Cardiac muscle cell (in vitro differentiated cells and primary cell): ENCODE measurements at places on chromosomes 7 and 10. TPM values are rescaled to one million over a fixed set of nuclear protein-coding genes. Genes with fewer than 3 reads are reported as not detected.

DNA sequence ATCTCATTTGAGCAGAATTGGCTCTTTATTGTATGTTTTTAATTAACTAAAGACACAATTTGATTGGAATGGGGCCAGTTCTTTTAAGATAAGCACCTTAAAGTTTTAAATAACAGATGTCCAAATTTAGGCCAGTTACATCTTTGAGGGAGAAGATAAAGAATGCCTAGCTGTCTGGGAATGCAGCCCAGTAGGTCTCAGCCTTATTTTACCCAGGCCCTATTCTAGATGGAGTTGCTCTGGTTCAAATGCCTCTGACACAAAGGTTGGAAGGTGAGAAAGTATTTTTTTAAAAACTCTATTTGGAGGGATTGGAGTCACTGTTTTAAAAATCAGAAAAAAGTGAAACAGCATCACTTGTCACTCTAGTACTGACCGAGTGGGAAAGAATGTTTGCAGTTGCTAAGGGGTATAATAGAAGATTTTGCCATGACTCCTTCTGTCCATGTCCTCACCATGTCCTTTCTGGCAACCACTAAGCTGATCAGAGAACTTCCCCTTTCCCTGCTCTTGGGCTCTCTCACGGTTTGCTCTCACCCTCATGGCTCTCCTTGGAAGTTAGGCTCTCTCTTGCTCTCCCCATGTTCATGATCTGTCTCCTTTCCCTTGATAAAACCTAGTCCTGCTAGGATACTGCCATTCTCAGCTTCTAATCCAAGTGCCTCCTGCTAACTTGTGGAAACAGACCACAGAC, 238.2 kb upstream of the AGK start:
- no peaks in the 10 kb centered on the region for H3K4me1 ChIP-seq
- no peaks in the 10 kb centered on the region for H3K36me3 ChIP-seq
- H3K27me3 ChIP-seq = no peaks in the 10 kb centered on the region
- no peak overlapping the region for H3K27ac ChIP-seq

DNA sequence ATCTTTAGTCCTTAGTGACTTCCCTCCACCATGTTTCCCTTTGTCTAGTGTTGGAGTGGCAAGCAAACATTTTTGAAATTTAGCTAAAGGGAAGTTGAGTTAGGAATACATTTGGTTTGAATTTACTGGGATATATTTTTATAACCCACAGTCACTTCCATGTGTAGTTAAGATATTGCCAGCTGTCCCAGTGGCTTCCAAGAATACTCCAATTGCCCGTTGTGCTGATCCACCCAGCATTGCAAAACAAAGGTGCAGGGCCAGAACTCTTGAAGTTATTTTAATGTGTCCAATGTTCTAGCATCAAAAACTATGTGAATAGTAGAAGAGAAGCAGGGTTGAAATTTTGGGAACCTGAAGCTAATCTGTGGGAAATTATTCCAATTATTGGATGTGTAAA, 2.5 kb upstream of the P4HA1 start:
- H3K27me3 ChIP-seq = no peaks in the 10 kb centered on the region
- H3K27ac ChIP-seq = peak overlapping the region; percentile 22
- peaks cover 7% of the 10 kb centered on the region for H3K4me1 ChIP-seq
- no peak overlapping the region for H3K4me3 ChIP-seq

DNA sequence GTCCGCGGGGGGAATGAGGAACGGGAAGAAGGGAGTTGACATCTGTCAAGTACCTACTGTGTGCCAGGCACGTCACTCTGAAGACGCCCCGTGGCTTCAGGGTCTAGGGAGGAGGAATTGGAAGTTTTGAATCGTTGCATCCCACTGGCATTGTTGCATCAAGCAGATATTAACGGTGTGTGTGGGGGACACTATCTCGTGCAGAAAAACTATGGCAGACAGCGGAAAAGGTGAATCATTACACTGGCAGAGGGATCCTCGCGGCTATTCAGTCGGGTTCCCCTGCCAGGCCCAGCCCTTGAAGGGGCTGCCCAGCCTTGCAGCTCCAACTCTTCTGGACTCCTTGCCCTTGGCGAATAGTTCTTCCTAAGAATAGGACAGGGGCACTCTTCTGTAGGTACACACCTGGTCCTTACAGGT, 1.0 kb upstream of the KIAA1549 start:
- H3K36me3 ChIP-seq = no peaks in the 10 kb centered on the region
- peaks cover 6% of the 10 kb centered on the region for H3K4me1 ChIP-seq

DNA sequence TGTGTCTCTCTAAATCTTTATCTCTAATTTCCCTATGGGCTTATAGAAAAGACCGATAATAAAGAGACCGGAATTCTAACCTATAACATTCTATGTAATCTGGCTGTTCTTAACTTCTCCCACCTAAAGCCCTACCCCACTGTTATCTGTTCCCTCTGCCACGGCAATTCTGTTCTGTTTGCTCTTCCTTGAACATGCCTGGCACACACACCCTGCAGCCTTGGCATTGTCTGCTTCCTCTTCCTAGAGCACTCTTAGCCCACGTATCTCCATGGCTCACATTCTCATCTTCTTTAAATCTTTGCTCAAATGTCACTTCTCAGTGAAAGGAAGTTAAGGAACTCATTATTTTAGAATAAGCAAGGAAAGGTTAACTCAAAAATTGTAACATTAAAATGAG, 309.2 kb downstream of the GPR158 start:
- DNase-seq = no peak
- no peaks in the 10 kb centered on the region for H3K4me1 ChIP-seq
- no peak overlapping the region for H3K27ac ChIP-seq
- H3K27me3 ChIP-seq = no peaks in the 10 kb centered on the region
- H3K4me3 ChIP-seq = no peak overlapping the region
- H3K36me3 ChIP-seq = no peaks in the 10 kb centered on the region

DNA sequence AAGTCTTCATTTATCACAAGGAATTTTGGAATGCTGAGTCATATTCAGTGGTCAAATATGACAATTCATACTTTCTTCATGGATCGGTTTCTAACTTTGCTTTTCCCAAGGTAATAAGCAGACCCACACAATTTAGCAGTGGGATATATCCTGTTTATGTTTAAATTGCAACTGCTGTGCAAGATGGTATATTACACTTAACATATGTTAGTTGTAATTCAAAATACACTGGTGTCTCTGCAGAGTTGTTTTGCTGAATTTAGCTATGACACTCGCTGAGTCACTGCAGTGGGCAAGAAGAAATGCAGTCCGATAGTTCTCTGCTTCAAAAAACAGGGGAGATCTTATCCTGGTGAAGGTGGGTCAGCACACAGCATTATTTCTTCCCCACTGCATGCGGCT, 194.8 kb upstream of the PTN start:
- peak overlapping the region; percentile 71 for H3K27ac ChIP-seq
- no peak for DNase-seq
- no peaks in the 10 kb centered on the region for H3K36me3 ChIP-seq
- no peaks in the 10 kb centered on the region for H3K27me3 ChIP-seq
- peaks cover 38% of the 10 kb centered on the region for H3K4me1 ChIP-seq

- H3K4me3 ChIP-seq = peak overlapping the region; percentile 64
- no peaks in the 10 kb centered on the region for H3K36me3 ChIP-seq
- H3K27ac ChIP-seq = peak overlapping the region; percentile 27
- peaks cover 19% of the 10 kb centered on the region for H3K4me1 ChIP-seq
Measured at GRCh38 chr10:1057106-1057657, 997 bp downstream of the WDR37 start.

DNA sequence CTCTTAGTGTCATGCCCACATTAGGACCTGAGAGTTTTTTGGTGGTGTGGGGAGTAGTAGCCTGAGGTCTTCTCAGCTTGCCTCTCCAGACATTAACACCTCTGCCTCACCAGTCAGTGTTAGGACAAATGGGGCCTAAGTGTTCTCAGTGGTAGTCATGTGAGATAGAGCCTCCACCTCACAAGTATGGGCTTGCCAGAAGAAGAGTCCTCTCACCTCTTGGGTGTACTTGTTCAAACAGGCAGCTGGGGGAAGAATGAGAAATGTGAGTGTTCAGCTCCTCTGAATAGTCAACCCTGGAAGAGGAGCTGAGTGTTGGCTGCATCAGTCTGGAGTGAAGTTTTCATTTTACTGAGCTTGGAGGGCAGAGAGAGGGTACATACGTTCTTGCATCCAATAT, 464.6 kb downstream of the POM121L12 start:
- DNase-seq = no peak
- H3K27me3 ChIP-seq = no peaks in the 10 kb centered on the region
- no peak overlapping the region for H3K4me3 ChIP-seq

DNA sequence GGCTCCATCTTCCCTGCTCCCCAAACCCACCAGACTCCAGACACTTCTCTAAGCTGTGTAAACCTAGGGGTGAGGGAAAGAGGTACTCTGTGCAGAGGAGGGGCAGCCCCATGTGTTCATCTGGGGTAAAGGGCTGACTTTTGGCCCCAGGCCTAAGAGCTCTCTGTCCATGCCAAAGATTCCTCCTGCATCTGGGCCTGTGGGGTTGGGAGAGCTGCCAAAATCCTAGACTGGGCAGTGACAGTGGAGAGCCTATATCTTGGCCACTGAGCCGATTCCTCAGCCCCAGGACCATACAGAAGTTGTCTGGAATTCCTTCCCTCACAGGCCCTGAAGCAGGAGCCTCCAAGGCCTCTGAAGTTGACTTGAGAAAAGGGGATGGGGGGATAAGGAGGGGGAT, 25.3 kb upstream of the LEP start:
- peaks cover 47% of the 10 kb centered on the region for H3K27me3 ChIP-seq
- no peaks in the 10 kb centered on the region for H3K4me1 ChIP-seq
- DNase-seq = no peak

GRCh38 chr10:6497620-6498019, 82.5 kb downstream of the PRKCQ start:
- no peak overlapping the region for H3K4me3 ChIP-seq
- no peak for DNase-seq
- no peaks in the 10 kb centered on the region for H3K36me3 ChIP-seq
- H3K27me3 ChIP-seq = no peaks in the 10 kb centered on the region
- no peaks in the 10 kb centered on the region for H3K4me1 ChIP-seq
- H3K27ac ChIP-seq = no peak overlapping the region

- H3K27ac ChIP-seq = no peak overlapping the region
- no peaks in the 10 kb centered on the region for H3K27me3 ChIP-seq
- no peak for DNase-seq
- no peaks in the 10 kb centered on the region for H3K36me3 ChIP-seq
- no peak overlapping the region for H3K4me3 ChIP-seq
Measured at GRCh38 chr10:9294865-9295264, 1240.4 kb downstream of the GATA3 start.

DNA sequence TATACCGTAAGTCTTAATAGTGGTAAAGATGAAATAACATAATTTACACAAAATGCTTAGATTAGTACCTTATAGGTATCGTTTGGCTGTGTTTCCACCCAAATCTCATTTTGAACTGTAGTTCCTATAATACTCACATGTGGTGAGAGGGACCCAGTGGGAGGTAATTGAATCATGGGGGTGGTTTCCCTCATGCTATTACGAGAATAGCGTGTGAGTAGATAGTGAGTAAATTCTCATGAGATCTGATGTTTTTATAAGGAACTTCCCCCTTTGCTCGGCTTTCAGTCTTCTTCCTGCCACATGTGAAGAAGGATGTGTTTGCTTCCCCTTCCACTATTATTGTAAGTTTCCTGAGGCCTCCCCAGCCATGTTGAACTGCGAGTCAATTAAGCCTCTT, 426.3 kb upstream of the POT1 start:
- H3K27ac ChIP-seq = no peak overlapping the region
- no peaks in the 10 kb centered on the region for H3K4me1 ChIP-seq
- H3K36me3 ChIP-seq = no peaks in the 10 kb centered on the region
- no peaks in the 10 kb centered on the region for H3K27me3 ChIP-seq

GRCh38 chr7:97002555-97003261, 2.6 kb upstream of the DLX6 start:
- H3K27ac ChIP-seq = no peak overlapping the region
- H3K4me3 ChIP-seq = no peak overlapping the region
- H3K4me1 ChIP-seq = no peaks in the 10 kb centered on the region
- DNase-seq = no peak
- H3K27me3 ChIP-seq = peaks cover 100% of the 10 kb centered on the region

- DNase-seq = peak; percentile 12
- peaks cover 2% of the 10 kb centered on the region for H3K36me3 ChIP-seq
- no peaks in the 10 kb centered on the region for H3K4me1 ChIP-seq
- H3K27ac ChIP-seq = no peak overlapping the region
Measured at GRCh38 chr7:102072636-102073209, 213.9 kb upstream of the SH2B2 start.

DNA sequence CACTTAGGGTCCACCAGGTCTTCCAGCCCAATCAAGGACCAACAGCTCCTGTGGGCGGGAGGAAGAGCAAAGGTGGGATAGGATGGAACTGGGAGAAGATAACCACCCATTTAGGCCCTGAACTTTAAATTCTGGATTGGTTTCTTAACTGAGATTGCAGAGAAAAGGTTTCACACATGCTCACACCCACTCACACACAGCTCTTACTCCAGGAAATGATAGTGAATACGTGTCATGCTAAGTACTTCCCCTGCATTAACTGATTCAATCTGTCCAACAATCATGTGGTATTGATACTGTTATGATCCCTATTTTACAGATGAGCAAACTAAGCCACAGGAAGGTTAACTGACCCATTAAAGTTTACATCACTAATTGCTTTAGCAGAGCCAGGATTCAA, 4.6 kb upstream of the CYP3A4 start:
- H3K27me3 ChIP-seq = no peaks in the 10 kb centered on the region
- H3K36me3 ChIP-seq = no peaks in the 10 kb centered on the region

DNA sequence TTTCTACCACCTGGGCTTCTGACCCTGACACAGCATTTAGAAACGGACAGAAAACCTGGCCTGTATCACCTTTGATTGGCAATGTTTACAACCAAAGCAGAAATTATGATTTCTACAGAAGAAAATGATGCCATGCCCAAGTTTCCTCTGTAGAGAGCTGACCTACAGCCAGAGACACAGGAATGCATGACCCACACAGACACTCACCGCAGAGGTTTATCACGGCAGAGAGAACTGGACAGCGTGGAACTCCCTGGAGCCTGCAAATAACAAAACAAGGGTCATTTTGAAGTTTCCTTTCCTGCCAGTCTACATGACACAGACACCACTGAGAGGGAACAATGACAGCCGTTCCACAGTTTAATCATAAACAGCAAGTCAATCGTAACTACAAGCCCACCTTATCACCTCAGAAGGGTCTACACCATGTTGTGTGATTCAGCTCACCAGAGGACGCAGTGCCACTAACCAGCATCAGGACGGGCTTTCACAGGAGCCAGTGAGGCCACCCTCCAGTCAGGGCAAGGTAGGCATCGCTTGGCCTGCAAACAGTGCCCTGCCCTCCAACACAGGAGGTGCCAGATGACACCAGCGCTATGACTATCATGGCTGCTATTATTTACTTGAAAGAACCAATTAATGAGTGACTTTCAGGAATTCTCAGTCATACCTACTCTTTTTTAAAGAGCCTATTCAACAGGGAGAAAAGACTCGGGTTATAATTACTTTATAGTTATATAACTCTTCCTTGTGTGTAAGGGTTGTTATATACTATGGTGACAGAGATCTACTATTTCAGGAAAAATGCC, 139.9 kb downstream of the TNS3 start:
- no peak overlapping the region for H3K4me3 ChIP-seq
- H3K36me3 ChIP-seq = no peaks in the 10 kb centered on the region
- peak; percentile 36 for DNase-seq
- no peaks in the 10 kb centered on the region for H3K27me3 ChIP-seq
- peaks cover 6% of the 10 kb centered on the region for H3K4me1 ChIP-seq

Gene YKT6
- total RNA-seq = 59.8 and 92.9 TPM in 2 replicates

Gene TEX36
- total RNA-seq = not detected in 2 replicates
